NCI-H1105 (cell line): ENCODE measurements at places on chromosomes 2 and 18.

DNA sequence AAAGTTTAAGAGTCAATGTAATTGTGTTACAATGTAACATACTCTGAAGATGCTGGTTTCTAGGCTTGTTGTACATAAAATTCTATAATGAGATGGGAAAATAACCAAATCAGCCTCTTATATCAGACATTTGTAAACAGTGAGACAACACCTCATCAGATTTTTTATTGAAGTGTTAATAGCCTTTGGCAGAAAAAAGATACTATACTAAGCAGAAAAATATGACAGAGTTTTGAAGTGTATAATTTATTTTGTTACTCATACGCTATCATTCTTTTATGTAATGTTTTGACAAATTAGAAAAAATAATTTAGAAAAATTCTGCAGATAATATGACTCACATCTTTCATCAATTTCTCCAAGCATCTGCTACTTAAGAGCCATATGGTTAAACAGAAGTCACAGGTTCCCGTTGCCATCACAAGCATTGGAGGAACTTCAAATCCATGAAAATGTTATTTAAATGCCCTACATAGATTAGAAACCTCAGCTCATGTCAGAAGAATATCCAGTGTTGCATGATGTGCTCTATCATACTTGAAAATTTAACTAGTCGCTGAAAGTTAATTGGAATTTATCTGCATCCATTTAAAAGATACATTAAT is 535.4 kb downstream of the LRP1B start:
- DNase-seq = no peak

GRCh38 chr2:2748399-2749205 is 417.5 kb upstream of the MYT1L start:
- DNase-seq = no peak

DNA sequence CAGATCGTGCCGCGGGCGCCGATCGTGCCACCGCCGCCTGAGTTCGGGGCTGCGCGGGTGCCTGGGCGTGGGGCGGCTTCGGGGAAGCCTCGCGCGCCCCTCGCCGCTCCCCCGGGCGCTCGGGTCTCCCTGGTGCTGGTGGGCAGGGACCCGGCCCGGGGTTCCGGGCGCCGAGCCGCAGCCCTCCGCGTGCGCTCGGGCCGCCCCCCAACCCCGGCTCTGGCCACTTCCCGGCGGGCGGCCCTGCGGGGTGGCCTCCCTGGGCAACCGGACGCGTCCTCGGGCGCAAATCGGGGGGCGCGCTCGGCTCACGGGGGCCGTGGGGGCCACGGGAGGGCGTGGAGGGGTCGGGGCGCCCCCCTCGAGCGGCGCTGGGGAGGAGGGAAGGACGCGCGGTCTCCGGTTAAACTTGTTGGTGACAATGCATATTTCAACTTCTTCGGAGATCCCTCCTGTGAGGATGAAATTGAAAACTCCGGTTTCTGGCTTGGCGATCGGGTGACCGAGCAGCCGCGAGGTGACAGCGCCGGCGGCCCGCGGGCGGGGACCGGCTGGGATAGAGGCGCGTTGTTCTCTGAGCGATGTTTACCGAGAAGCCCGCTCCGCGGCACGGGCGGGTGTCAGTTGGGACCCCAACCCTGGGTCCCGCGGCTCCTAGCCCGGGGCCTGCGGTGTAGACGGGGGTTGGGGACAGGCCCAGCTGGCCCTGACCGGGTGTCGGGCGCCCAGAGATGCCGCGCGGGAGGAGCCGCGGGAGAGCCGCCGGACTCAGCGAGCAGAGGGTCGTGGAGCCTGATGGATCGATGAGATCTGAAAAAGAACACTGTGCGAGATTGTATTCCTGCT is 676 bp downstream of the SH3BP4 start:
- DNase-seq = no peak

- no peak for DNase-seq
Measured at GRCh38 chr18:58666176-58666575, 5.1 kb upstream of the MALT1 start.

GRCh38 chr2:232772531-232772930 is 3.8 kb downstream of the KCNJ13 start:
- no peak for DNase-seq

DNA sequence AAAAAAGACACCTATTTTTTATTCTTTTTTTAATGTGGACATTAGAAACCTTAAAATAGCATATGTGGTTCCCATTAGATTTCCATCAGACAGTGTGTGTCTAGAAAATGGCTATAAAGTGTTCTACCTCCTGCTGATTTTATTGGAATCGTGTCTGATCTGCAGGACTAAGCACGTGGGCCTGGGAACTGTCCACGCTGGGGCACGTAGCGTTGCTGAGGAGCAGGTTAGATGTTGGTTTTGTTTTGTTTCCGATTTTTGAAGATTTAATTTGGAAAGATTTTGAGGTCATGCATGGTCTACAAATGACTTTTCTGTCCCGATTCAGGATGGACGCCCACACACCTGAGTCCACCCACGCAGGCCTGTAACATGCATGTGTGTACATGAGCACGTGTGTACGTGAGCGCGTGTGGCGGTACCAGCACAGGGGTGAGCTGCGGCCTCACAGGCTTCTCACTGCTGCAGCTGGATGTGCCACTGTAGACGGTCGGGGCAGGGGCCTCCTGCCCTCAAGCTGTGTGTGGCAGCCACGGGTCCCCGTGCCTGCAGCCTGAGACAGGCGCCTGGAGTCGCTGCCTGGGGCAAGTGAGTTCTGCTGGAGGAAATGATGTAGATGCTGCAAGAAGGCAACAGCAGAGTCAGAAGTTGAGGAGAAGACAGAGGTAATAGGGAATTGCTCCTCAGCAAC is 99.7 kb upstream of the CTDP1 start:
- DNase-seq = no peak

- DNase-seq = no peak
Measured at GRCh38 chr18:48044944-48045343, 114.5 kb upstream of the SMAD2 start.

DNA sequence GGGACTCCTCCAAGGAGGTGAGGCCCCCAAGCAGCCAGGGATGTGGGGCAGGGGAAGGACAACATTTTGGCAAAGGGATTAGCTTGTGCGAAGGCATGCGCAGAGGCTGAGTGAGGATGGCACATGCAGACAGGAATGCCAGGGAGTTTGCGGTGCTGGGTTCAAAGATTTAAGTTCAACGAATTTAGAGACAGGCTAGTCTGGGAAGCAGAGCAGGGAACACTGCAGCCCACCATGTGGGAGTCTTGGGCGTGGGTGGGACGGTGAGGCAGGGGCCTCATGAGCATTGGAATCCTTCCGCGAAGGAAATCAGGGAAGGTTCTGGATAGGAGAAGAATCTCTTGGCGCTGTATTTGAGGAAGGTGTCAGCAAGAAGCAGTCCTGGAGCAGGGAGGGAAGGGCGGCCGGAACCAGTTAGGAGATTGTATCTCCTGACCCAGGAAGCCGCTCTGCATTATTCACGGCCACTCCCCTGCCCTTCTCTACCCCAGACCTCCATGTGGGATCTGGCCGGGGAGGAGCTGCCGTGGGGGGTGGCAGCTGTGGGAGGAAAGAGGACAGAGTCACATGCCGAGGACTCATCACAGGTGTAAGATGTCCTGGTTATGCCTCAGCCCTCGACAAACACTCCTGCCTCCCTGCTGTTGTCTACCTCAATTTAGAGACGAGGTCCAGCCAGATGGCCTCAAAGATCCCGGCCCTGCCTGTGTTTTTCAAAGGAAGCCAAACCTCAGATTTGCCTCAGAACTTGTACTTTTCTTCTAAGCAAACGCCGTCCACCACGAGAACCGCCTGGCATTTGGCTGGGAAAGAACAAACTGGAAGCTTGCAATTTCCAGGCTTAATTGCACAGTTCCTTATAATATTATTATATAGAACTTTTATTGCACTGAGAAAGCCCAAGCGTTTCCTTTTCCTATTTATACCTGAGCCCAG is 123.7 kb upstream of the SMAD2 start:
- DNase-seq = no peak

GRCh38 chr2:121825003-121825950 is 69.8 kb downstream of the TSN start:
- no peak for DNase-seq

DNA sequence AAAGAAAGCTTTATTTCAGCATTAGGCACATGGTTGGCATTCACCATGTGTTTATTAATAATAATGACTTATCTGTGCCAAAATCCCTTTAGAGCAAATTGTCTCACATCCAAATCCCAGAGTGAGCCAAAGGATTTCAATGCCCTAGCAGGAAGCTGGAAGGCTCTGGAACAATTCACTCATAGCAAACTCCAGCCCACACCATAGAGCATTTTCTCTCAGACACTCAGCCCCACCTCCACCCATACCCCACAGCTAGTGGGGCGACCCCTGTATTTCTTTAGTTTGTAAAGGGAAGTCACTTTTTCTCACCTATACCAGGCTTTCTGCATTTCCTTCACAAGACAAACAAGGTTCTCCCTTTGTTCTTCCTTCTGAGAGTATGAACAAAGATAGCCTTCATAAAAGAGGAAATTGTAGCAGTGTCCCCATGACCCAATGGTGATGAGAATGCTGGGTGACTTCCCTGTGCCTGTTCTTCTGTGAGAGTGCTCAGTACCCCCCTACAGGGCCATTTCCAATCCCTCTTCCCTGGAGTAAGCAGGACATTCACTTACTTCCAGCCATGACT is 100.1 kb upstream of the APCDD1 start:
- no peak for DNase-seq

- no peak for DNase-seq
Measured at GRCh38 chr2:33210626-33211025, 263.9 kb downstream of the LTBP1 start.

GRCh38 chr2:237258116-237258515 is 155.8 kb downstream of the COL6A3 start:
- no peak for DNase-seq

- DNase-seq = no peak
Measured at GRCh38 chr2:28160986-28161425, 231.7 kb upstream of the FOSL2 start.

GRCh38 chr2:9152975-9153642 is 53.5 kb upstream of the ASAP2 start:
- no peak for DNase-seq

DNA sequence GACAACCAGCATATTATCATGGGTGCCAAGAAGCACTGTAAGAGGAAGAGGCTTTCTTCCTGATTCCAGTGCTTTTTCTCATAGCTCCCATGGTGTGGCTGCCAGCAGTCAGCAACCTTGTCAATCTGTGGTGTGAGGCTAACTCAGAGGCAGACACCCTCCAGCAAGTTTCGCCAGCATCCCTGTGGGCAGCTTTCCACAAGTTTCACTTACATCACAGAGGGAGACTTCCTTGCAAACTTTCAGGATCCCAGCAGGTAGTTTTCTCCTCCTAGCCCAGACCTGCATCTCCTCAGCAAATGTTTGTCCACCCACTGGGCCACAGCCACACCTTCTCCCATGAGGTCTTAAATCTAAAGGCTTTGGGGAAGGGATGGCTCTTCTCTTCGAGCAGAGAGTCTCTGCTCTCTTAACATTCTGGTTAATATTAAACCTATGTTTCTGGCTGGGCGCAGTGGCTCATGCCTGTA is 9.1 kb downstream of the DNAH7 start:
- DNase-seq = no peak

DNA sequence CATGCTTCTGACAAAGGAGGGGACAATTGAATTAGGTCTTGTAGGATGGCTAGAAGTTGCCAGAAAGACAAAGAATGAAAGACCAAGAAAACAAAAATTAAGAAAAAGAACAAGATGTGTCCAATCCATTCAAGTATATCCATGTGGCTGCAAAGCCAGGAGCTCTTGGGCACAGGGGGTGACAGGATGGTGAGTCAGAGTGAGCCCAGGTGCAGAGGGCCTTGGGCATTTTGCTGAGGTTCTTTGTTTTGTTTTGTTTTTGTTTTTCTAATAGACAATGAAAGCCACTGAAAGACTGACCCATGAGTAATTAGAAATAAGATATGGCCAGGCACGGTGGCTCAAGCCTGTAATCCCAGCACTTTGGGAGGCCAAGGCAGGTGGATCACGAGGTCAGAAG is 104.6 kb upstream of the KLHL29 start:
- DNase-seq = no peak

DNA sequence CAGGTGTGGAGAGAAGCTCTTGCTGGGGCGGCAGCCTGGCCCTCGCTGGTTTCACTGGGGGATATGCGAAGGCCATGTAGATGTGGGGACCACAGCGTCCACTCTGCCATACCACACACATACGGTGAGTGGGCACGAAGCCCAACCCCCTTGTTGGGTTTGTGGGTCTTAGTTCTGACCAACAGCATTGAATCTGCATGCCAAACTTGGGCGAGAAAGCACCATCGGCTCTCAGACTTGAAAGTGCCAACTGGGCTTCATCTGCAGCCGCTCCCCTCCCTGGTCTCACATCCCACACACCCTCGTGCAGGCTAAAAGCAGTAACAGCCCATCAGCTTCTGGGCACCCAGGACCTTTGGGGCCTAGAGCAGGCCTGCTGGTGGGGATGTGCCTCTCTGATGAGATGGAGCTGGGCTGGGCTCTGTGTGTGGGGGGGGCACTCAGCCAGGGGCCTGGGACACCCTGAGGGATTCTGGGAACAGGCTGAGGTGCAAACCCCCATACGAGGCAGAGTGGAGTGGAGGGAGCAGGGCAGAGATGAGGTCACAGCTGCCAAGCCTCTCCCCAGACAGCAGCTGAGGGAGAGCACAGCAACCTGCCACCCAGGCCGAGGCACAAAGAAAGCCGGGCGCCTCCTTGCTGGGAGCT is 264.4 kb downstream of the TWIST2 start:
- no peak for DNase-seq

- no peak for DNase-seq
Measured at GRCh38 chr18:30163573-30163972, 879.0 kb downstream of the DSC3 start.

DNA sequence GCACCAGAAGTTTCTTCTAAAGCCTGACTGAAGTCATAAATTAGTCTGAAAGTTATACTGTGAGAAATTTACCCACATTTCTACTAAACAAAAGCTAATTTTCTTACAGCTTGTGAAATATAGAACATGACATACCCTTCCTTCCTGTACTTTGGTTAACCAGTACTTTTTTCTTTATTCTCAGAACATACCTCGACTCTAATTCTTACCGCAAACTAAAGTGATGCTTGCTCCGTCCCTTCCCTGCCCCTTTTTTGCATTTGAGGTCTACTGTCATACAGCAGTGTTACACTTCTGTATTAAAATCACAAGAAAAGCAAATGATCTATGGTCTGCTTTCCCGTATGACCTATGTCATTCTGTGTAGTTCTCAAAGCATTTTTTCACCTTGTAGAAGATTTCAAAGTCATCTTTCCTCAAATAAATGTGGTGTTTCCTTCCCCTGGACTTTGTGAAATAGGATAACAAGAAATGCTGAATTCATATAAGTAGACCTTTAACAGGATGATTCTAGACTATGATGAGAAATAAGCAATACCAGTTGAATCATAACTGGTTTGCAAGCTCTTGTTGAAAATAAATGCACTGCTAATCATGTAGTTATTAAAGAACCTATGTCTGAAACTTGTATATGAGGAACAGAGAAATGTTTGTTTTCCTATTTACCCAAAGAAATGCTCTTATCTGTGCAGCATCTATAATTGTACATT is 30.4 kb downstream of the CYTIP start:
- DNase-seq = no peak

- DNase-seq = no peak
Measured at GRCh38 chr2:119546447-119546767, 2.2 kb downstream of the CFAP221 start.

- no peak for DNase-seq
Measured at GRCh38 chr2:7071154-7071553, 153.9 kb downstream of the RNF144A start.
